Sigmoid colon (tissue), 7 donors: ENCODE measurements at places on chromosomes 7 and 10. TPM values are rescaled to one million over a fixed set of nuclear protein-coding genes. Genes with fewer than 3 reads are reported as not detected.

DNA sequence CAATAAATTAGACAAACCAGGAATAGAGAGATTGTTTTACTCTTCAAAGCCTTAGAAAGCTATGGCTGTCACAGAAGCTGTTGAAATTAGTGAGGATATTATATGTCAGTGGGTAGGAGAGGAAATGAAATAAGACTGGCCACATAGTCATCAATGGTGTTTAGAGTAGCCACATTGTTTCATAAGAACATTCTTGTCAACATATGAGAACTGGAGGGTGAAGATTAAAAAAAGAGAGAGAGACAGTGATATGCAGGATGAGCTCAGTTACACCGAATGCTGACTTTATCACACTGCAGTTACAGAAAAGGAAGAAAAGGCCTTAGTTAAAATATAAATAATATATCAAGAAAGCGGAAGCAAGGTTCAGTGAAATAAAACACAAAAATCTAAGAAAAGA, 412.0 kb downstream of the CNTNAP2 start:
- H3K27ac ChIP-seq = no peak overlapping the region
- H3K27me3 ChIP-seq = no peaks in the 10 kb centered on the region
- DNase-seq = no peak
- H3K4me3 ChIP-seq = no peak overlapping the region
- H3K4me1 ChIP-seq = no peaks in the 10 kb centered on the region

GRCh38 chr10:109968953-109969759, 38.6 kb upstream of the ADD3 start:
- H3K4me1 ChIP-seq = no peaks in the 10 kb centered on the region
- no peaks in the 10 kb centered on the region for H3K27me3 ChIP-seq
- H3K27ac ChIP-seq = peak overlapping the region; percentile 14
- DNase-seq = no peak
- no peak overlapping the region for H3K4me3 ChIP-seq

- H3K4me1 ChIP-seq = peaks cover 7% of the 10 kb centered on the region
- no peak for DNase-seq
- H3K27me3 ChIP-seq = no peaks in the 10 kb centered on the region
- H3K27ac ChIP-seq = no peak overlapping the region
Measured at GRCh38 chr10:52031771-52032170, 282.3 kb upstream of the DKK1 start.

The AKR1D1 gene
- polyA plus RNA-seq = not detected

GRCh38 chr10:22637491-22637890, 76.9 kb downstream of the PIP4K2A start:
- H3K4me3 ChIP-seq = no peak overlapping the region
- no peaks in the 10 kb centered on the region for H3K36me3 ChIP-seq
- H3K27me3 ChIP-seq = no peaks in the 10 kb centered on the region
- no peak overlapping the region for H3K27ac ChIP-seq
- H3K4me1 ChIP-seq = no peaks in the 10 kb centered on the region

The ADCY1 gene
- polyA plus RNA-seq = 0.60 TPM

DNA sequence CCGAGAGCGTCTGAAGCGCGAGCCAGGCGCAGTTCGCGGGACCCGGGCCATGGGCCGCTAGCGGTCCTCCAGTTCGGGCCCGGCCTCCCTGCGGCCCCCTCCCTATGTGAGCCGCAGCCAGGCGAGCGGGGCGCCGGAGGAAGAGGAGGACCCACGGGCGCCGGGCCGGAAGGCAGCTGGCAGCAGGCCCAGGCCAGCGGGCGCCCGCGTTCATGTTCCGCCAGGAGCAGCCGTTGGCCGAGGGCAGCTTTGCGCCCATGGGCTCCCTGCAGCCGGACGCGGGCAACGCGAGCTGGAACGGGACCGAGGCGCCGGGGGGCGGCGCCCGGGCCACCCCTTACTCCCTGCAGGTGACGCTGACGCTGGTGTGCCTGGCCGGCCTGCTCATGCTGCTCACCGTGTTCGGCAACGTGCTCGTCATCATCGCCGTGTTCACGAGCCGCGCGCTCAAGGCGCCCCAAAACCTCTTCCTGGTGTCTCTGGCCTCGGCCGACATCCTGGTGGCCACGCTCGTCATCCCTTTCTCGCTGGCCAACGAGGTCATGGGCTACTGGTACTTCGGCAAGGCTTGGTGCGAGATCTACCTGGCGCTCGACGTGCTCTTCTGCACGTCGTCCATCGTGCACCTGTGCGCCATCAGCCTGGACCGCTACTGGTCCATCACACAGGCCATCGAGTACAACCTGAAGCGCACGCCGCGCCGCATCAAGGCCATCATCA, 1.1 kb downstream of the ADRA2A start:
- DNase-seq = no peak

- no peaks in the 10 kb centered on the region for H3K27me3 ChIP-seq
- H3K4me3 ChIP-seq = no peak overlapping the region
- H3K36me3 ChIP-seq = peaks cover 39% of the 10 kb centered on the region
- DNase-seq = peak; percentile 94
Measured at GRCh38 chr10:95406651-95407280, 116.0 kb upstream of the PDLIM1 start.

GRCh38 chr10:129704225-129704624, 237.2 kb downstream of the MGMT start:
- no peaks in the 10 kb centered on the region for H3K27me3 ChIP-seq
- H3K4me1 ChIP-seq = no peaks in the 10 kb centered on the region
- DNase-seq = no peak
- H3K27ac ChIP-seq = no peak overlapping the region
- no peak overlapping the region for H3K4me3 ChIP-seq

DNA sequence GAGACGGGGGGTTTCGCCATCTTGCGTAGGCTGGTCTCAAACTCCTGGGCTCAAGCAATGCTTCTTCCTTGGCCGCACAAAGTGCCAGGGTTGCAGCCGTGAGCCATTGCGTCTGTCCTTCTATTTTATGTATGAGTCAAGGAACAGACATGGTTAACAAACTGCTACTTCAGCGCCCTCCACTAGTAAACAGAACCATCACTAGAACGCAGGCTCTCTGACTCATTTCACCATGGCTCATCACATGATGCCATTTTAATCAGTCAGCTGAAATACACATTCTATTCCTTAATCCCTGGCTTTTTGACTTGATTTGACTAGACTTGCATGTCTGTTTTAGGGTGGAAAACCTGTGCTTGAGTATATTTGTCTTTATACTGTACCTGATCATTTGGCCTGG, 41.3 kb downstream of the CELF2 start:
- H3K27me3 ChIP-seq = no peaks in the 10 kb centered on the region
- H3K4me3 ChIP-seq = no peak overlapping the region
- H3K27ac ChIP-seq = no peak overlapping the region
- no peaks in the 10 kb centered on the region for H3K4me1 ChIP-seq

The FRMPD2 gene
- not detected for polyA plus RNA-seq

The HABP2 gene
- polyA plus RNA-seq = not detected

- no peak overlapping the region for H3K4me3 ChIP-seq
- H3K27ac ChIP-seq = no peak overlapping the region
- H3K27me3 ChIP-seq = no peaks in the 10 kb centered on the region
Measured at GRCh38 chr7:127954357-127954748, 76.9 kb downstream of the LRRC4 start.

The CYP3A5 gene
- polyA plus RNA-seq = 13.2 TPM

The AGR2 gene
- 370 TPM for polyA plus RNA-seq

DNA sequence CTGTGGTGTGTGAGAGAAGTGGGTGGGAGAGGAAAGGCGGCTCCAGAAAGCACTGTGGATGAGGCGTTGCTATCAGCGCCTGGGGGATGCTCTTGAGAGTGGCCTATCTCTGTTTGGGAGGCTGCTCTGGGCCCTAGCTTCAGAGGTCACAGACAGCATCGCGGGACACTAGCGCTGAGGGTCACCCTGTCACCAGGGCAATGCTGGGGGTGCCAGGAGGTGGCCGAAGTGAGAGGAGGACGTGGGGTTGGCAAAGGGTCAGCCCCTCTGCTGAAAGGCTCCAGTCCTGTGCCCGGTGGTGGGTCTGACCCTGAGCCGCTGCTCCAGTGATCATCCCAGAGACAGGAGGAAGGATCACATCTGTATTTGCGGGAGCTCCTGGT, 3.0 kb upstream of the TACR2 start:
- no peaks in the 10 kb centered on the region for H3K4me1 ChIP-seq
- H3K27ac ChIP-seq = peak overlapping the region; percentile 88
- H3K36me3 ChIP-seq = no peaks in the 10 kb centered on the region
- no peak overlapping the region for H3K4me3 ChIP-seq
- peak; percentile 63 for DNase-seq

GRCh38 chr7:21011153-21011552, 224.5 kb upstream of the SP8 start:
- H3K27ac ChIP-seq = no peak overlapping the region
- no peak overlapping the region for H3K4me3 ChIP-seq
- no peaks in the 10 kb centered on the region for H3K4me1 ChIP-seq
- H3K27me3 ChIP-seq = no peaks in the 10 kb centered on the region
- DNase-seq = no peak
- no peaks in the 10 kb centered on the region for H3K36me3 ChIP-seq

DNA sequence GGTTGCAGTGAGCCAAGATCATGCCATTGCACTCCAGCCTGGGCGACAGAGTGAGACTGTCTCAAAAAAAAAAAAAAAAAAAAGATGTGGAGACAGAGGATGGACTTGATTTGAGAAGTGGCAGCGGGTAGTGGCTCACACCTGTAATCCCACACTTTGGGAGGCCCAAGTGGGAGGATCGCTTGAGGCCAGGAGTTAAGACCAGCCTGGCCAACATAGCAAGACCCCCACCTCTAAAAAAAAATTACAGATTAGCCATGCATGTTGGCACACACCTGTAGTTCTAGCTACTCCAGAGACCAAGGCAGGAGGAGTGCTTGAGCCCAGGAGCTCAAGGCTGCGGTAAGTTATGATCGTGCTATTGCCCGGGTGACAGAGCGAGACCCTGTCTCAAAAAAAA, 24.3 kb upstream of the ASCC1 start:
- no peaks in the 10 kb centered on the region for H3K4me1 ChIP-seq
- no peaks in the 10 kb centered on the region for H3K36me3 ChIP-seq
- DNase-seq = no peak
- no peak overlapping the region for H3K4me3 ChIP-seq
- no peak overlapping the region for H3K27ac ChIP-seq

The SRGN gene
- polyA plus RNA-seq = 140 TPM

- H3K4me1 ChIP-seq = no peaks in the 10 kb centered on the region
- no peak for DNase-seq
- H3K27ac ChIP-seq = no peak overlapping the region
- no peak overlapping the region for H3K4me3 ChIP-seq
- no peaks in the 10 kb centered on the region for H3K36me3 ChIP-seq
Measured at GRCh38 chr7:100779359-100779758, 46.0 kb downstream of the ZAN start.

The TUBB8 gene
- polyA plus RNA-seq = not detected

DNA sequence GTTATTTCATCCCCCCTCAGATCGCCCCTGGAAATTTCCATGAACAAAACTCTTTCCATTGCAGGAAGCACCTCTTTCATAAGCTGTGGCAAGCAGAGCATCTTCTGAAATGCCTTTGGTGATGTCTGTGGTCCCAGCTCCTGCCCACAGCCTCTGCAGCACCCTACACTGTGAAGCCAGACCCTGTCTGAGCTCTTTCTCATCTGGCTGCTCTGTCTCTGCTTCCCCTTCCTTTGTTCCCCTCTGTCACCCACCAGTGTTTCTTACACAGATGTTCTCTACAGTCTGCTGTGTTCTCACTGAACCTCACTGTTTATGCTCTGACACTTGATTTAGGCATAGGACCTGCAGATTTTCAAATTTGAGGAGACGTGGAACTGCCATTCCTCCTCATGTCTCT, 1.9 kb upstream of the TAS2R39 start:
- H3K27me3 ChIP-seq = no peaks in the 10 kb centered on the region
- H3K36me3 ChIP-seq = no peaks in the 10 kb centered on the region

DNA sequence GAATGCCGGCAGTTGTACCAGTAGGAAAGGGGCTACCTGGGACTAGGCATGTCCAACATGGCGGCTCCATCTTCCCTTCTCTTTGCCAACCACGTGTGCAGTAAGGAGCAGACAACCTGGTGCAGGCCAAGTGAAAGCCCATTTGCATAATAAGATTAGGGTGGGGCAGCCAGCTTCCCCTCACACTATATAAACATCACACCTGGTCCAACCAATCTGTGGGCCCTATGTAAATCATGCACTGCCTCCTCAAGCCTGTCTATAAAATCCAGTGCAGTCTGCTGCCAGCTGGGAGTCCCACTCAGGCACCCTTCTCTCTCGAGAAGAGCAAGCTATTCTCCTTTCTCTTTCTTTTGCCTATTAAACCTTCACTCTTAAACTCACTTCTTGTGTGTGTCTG, 429.3 kb downstream of the CALN1 start:
- H3K4me3 ChIP-seq = no peak overlapping the region
- no peaks in the 10 kb centered on the region for H3K36me3 ChIP-seq
- H3K27ac ChIP-seq = no peak overlapping the region
- H3K4me1 ChIP-seq = no peaks in the 10 kb centered on the region

DNA sequence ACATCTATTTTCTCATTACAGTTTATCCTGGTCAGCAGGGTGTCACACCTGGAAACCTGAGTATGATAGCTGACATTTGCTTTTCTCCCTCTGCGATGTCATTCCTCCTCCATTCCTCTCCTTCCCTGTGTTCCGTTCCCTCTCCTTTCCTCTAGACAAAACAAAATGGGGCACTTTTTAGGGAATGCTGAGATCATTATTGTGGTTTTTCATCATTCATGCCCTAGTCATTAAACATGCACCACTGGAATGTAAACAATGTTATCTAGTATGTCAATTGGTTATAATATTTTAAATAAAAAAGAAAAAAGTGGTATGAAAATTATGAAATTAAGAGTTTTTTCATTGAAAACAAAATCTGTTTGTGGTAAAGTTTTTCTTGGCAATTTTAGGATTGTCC, 132.6 kb downstream of the MAPK8 start:
- no peak overlapping the region for H3K4me3 ChIP-seq
- peaks cover 7% of the 10 kb centered on the region for H3K36me3 ChIP-seq
- H3K4me1 ChIP-seq = no peaks in the 10 kb centered on the region
- H3K27ac ChIP-seq = no peak overlapping the region

DNA sequence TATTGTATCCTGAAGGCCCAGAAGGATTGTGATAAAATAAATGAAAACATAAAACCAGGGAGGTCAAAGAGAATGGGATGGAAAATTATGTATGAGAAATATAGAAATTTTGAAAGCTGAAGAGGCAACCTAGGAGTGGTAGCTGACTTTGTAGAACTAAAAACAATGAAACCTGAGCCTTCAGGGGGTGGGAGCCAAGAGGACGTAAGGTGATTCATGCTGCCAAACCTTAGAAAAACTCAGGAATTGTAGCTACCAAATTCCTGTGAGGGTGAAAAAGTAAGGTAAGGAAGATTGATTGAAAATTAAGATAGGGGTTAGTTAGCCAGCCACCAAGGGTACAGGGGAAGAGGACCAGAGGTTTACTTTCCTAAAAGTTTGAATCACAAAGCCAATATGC, 213.2 kb downstream of the KCND2 start:
- H3K4me1 ChIP-seq = no peaks in the 10 kb centered on the region
- no peak overlapping the region for H3K4me3 ChIP-seq
- H3K27ac ChIP-seq = no peak overlapping the region
- DNase-seq = no peak

- H3K4me1 ChIP-seq = peaks cover 26% of the 10 kb centered on the region
- no peak overlapping the region for H3K4me3 ChIP-seq
- no peak for DNase-seq
- peak overlapping the region; percentile 57 for H3K27ac ChIP-seq
- H3K36me3 ChIP-seq = no peaks in the 10 kb centered on the region
Measured at GRCh38 chr7:106485919-106486318, 175.0 kb downstream of the CCDC71L start.

GRCh38 chr10:12484941-12485805, 135.8 kb downstream of the CAMK1D start:
- H3K36me3 ChIP-seq = no peaks in the 10 kb centered on the region
- H3K4me1 ChIP-seq = peaks cover 14% of the 10 kb centered on the region
- no peaks in the 10 kb centered on the region for H3K27me3 ChIP-seq
- H3K4me3 ChIP-seq = no peak overlapping the region

The CHAT gene
- polyA plus RNA-seq = not detected

The NPTX2 gene
- polyA plus RNA-seq = 4.7 TPM

GRCh38 chr10:95864906-95865813, 42.6 kb upstream of the CC2D2B start:
- no peak overlapping the region for H3K4me3 ChIP-seq
- peak overlapping the region; percentile 28 for H3K27ac ChIP-seq
- H3K4me1 ChIP-seq = peaks cover 6% of the 10 kb centered on the region
